Activated CD8-positive, alpha-beta memory T cell treated with anti-CD3 and anti-CD28 coated beads for 48 hours (primary cell): ENCODE measurements at places on chromosomes 16 and 17.

DNA sequence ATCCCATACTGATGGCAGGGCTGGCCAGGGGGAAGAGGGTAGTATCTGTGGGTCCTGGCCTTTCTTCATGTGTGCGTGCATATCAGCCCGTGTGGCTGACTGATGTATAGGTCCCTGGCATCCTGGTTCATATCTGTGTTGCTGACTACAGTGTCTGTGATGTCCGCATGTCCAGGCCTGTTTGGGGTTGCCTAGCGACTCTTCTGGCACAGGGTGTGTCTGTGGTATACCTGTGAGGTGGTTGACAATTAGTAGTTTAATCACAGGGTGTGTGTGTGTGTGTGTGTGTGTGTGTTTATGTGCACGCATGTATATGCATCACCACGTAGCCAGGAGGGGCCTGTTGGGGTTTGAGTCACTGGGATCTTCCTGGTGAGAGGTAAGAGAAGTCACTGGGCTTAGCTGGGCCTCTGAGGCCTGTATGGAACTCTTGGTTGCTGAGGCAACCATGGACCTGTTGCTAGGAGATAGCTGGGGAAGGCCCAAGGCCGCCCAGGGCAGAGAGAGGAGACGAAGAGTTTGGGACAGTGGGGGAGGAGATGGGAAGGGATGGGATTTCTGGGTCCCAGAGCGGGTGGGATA, 603 bp upstream of the TMEM95 start:
- DNase-seq, result no peak

- no peak for DNase-seq
Observed at GRCh38 chr16:86384980-86385379, 125.3 kb upstream of the FOXF1 start.

DNA sequence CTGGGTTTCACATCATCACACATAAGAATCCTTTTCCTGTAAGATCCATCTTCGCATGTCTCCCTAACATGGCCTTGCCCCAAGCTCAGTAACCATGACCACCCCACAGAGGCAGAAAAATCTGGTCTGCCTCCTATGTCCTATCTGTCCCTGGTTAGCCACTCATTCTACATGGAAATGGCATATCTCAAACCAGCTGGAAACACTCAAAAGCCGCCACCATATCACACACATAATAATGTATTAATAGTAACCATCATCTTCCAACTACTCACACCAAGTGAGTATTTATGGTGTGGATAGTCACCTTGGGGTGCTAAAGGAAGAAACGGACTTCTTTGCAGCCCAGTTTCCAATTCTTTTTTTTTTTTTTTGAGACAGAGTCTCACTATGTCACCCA, 11.4 kb downstream of the FAM117A start:
- no peak for DNase-seq

DNA sequence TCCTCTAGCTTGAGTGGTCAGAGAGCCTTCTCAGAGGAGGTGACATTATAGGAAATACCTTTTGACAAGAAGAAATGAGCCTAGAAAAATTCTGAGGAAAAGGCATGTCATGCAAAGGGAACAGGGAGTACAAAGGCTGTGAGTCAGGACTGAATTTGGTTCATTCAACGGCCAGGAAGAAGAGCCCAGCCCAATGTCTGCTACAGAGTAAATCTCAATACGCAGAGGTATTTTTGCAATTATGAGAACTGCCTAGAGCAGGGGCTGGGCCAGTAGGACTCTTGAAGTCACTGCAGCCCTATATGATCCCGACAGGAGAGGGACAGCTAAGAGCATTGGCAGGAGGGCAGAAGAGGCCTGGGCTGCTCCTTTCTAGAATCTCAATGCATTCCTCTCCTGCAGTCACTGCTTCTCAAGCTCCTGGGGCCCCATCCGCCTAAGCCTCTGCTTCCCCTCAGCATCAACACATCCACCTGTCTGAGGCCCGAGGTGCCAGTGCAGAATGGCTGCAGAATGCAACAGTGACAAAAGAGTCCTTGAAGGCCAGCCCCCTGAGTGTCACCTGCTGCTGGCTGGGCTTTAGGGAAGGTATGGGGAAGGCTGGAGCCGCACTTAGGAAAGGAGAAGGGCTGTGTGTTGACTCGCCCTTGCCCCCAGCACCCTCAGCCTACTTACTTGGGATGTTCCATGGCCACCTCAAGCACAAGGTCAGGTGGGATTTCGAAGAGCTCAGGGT, 20.1 kb downstream of the NOS2 start:
- DNase-seq, result no peak

GRCh38 chr17:68400404-68400735, 56.9 kb downstream of the WIPI1 start:
- no peak for DNase-seq

GRCh38 chr17:63190821-63191370, 224.9 kb downstream of the TANC2 start:
- no peak for DNase-seq

DNA sequence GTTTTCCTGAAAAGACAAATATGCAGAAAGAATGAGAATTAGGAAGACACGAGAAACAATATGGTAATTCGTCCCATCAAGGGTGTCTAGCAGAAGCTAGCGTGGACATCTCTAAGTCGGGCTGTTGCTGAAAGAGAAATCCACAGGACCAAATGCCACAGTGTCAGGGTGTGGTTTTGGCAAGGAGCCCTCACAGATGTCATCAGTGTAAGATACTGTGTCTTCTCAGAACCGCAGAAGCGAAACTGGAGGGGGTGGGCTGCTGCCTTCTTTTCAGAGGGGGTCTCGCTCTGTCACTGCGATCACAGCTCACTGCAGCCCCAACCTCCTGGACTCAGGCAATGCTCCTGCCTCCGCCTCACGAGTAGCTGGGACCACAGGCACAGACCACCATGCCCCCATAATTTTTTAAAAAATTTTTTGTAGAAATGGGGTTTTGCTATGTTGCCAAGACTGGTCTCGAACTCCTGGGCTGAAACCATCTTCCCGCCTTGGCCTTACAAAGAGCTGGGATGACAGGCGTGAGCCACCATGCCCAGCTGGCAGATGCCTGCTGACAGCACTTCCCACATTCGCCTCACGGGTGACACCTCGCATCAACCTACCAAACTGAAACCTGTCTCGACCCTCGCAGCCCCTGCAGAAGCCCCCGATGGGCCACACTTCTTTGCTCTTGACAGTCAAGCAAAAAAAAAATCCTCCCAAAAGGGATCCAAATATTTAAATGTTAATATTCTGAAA, 26.2 kb downstream of the TRAP1 start:
- no peak for DNase-seq

DNA sequence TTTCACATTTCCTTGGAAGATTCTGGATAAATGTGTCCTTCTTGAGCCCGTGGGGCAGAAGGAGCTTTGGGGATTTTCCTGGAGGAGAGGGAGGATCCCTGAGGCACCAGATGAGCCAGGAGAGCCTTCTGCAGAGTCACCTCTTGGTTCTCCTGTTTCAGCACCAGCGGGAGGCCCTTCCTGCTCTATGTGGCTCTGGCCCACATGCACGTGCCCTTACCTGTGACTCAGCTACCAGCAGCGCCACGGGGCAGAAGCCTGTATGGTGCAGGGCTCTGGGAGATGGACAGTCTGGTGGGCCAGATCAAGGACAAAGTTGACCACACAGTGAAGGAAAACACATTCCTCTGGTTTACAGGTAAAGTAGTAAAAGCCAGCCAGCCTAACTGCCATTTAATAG, 77.1 kb downstream of the ARSG start:
- no peak for DNase-seq

- no peak for DNase-seq
Observed at GRCh38 chr17:66564992-66565465, 262.6 kb downstream of the PRKCA start.

GRCh38 chr17:17159571-17159970, 46.6 kb downstream of the PLD6 start:
- DNase-seq, result no peak

DNA sequence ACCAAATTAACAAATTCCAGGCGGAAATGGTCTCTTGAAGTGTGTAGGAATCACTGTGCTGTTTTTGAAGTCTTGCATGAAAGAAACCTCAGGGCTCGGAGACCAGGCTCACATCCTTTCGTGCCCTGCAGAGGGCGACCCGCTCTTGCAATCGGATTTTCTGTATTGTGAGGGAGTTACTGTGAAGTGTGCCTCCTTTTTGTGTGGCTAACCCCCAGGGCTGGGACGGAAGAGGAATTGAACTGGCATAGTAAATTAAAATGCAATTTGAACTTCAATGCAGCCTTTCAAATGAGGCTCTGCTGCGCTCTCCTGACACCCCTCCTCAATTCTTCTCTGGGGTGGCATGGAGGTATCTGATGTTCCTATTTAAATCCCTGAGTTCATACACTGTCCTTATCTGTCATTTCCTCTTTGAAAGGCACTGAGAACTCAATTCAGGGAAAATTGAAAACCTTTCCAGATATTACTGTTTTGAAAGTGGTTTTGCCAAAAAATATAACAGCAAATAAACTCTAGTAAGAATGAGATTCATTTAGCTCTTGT, 51.5 kb upstream of the MGAT5B start:
- no peak for DNase-seq

GRCh38 chr16:82231008-82231787, 61.2 kb upstream of the MPHOSPH6 start:
- DNase-seq, result no peak

GRCh38 chr16:5064915-5065314, 841 bp downstream of the C16orf89 start:
- no peak for DNase-seq

- no peak for DNase-seq
Observed at GRCh38 chr17:40490289-40490853, 11.1 kb downstream of the TNS4 start.

GRCh38 chr17:75514919-75515495, 330 bp downstream of the CASKIN2 start:
- no peak for DNase-seq

DNA sequence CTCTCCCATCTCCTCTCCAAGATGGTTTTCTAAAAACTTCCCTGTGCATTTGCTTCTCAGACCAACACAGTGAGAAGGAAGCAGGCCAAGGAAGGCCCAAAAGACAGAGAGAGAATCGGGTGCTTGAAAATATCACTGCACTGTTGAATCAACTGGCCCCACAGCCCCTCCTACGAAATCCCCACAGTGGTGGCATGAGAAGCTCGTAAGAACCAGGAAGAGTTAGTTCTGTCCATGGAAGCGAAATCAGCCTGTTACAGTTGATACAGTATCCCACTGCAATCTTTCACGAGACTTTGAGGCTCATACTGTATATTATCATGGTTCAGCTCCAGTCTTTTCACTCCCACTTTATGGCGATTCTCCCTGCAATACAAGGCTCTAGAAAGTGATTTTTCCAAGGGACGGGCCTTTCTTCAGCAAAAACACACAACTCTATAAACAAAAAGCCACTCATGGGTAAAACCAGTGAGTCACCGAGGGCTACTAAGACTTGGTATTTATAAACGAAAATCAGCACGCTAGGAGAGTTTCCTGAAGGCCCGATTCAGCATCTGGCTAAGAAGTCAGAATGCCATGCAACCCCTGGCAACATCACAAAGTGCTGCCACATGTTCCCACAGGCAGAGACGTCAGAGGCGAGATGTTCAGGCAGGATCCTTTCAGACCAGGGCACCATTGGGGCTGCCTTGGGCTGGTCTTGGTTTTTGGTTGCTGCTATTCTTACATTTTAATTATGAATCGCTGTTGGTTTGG, 185.7 kb downstream of the IRX5 start:
- DNase-seq, result no peak

DNA sequence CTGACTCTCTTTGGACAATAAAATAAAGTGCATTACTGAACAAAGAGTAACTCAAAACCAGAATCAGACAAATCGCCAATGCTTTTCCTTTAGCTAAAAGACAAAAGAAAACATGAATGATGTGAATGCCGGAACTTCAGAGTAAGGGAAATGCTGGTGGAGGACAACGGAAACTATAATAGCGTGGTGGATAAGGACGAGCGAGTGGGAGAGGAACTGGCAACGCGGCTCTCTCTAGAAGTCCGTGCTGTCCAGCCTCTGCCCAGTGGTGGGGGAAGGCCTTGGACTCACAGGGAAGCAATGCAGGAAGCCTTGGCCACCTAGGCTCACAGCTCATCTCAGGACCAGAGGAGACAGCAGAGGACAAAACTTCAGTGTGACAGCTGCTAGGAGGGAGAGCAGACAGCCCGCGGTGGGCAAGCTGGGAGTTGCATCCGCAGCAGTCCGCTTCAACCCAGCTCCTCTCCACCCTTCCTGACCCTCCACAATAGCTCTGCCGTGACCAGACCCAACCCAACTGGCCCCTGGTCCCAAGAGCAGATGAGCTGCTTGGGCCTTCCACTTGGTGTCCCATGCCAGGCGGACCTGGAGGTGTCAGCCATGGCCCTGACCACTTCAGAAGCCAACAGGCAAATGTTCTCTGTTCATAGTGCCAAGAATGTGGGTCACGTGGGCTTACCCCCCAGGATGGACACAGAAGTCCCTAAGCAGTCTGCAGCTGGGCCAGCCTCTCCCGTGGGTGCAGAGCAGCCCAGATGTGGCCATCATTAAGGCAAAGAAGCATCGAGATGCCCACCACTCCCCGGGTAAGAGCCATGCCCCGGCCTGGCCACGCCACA, 5.3 kb upstream of the FAAP100 start:
- no peak for DNase-seq

DNA sequence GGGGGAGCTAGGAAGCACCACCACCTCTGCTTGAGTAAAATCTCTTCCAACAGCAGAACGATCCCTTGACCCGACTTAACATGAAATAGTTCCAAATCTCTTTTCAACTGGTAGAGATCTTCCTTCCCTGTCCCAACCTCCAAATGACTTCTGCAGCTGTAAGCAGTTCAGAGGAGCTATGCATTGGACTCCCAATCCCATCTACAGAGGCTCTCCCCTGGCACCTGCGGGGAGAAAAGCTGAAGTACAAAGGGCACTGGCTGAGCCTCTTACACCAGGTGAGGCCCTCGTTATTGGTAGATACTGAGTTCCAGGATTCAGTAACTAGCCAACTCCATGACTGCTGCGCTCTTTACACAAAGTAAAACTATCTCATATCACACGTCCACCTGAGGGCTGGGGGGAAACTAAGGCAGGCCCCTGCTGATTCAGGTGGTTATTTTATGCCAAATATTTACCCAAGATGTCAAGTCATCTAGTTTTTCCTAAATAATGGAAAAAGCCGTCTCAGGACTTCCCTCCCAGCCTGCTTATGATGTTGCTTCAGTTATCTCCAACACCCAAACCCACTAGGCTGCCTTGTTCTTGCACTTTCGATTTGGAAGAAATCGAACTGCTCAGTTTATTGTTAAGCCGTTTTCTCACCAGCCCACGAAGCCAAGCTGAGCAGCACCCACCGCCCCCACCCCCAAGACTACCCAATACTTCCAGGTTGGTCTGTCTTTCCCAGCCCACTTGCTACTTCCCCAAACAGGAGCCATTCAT, 3.2 kb downstream of the ACTG1 start:
- DNase-seq, result no peak

GRCh38 chr17:47172696-47173565, 16.2 kb downstream of the CDC27 start:
- DNase-seq, result no peak

DNA sequence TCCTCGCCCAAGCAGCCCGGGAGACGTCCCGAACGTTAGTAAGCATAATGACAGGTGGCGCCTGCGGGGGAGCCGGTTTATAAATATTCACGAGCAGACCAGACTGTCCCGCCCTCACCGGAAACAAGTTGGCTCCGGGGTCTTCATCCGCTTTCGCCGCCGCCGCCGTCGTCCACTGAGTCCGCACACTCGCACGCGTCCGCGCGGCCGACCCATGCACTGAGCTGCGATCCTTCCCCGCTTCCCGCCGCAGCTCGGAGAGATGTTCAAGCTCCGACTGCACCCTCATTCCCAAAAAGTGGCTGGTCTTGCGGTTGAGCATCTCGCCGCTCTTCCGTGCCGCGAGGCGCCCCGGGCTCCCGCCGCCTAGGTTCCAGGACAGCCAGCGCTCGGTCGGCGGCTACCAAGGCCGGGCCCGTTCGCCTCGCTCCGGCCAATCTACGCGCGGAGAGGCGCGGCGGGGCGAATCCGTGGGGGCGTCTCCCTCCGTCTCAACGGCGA, 385 bp downstream of the CFAP119 start:
- DNase-seq, result peak; percentile 36

- no peak for DNase-seq
Observed at GRCh38 chr16:86455640-86456039, 54.7 kb upstream of the FOXF1 start.
